Hepatocyte (in vitro differentiated cells): ENCODE measurements at places on chromosomes 16 and 17. TPM values are rescaled to one million over a fixed set of nuclear protein-coding genes. Genes with fewer than 3 reads are reported as not detected.

DNA sequence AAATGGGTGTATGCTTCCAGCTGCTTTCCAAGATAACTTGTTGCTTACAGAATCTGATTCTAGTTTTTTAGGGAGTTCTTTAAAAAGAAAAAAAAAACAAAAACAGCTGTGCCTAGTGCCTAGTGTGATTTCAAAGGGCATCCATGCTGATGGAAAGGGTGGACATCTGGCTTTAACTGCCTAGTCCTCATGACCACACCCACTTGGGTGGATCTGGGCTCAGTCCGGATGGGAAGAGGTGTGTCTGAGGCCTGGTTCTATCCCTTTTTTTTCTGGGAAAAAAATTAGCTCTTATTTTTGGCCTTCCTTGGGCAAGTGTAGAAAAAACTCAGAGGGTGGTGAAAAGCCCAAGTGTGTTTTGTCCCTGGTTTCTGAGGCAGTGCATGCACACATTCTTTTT is 132.3 kb upstream of the CDH11 start:
- H3K27ac ChIP-seq = no peak overlapping the region
- no peak overlapping the region for H3K4me3 ChIP-seq
- no peaks in the 10 kb centered on the region for H3K36me3 ChIP-seq
- no peak for DNase-seq

DNA sequence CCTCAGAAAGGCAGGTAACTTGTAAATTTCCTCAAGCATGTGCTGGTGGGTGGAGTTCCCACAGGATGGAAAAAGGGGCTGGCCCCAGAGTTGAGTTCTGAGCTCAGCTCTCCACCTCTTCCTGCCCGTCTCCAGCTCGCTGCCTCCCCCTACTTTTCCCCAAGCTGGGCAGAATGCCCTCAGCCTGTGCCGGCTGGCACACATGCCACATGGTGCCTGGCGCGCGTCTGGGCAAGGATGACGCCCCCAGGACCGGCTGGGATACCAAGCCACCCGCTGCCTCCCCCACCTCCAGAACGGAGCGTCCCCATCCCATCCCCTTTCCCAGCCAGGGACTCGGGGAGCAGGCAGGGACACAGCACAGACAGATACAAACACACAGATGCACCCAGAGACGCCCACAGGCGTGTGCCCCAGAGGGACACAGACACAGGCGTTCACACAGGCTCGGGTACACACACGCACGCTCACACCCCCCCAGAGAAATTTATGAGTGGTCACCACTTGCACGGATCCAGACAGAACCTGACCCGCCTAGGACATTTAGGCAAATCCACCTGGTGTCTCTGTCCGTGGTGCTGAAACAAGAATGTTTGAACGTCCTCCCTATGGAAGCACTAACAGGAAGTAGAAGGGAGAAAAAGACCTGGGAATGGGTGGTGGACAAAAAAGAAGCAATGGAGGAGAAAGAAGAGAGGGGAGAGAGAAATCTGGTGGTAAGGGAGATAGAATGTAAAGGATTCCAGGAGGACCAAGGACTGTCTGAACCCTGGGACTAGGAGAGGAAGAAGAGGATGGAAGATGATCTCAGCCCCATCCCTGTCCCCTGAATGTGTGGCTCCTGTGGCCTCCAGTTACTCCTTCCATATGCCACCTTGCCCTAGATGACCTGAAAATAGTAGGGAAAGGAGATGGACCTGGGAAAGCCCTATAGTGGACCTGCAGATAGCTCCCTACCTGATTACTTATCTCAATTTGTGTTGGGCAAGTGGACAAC is 15.5 kb downstream of the NEUROD2 start:
- no peak overlapping the region for H3K27ac ChIP-seq
- no peak overlapping the region for H3K4me3 ChIP-seq
- peak; percentile 88 for DNase-seq
- H3K4me1 ChIP-seq = no peaks in the 10 kb centered on the region
- no peaks in the 10 kb centered on the region for H3K36me3 ChIP-seq

DNA sequence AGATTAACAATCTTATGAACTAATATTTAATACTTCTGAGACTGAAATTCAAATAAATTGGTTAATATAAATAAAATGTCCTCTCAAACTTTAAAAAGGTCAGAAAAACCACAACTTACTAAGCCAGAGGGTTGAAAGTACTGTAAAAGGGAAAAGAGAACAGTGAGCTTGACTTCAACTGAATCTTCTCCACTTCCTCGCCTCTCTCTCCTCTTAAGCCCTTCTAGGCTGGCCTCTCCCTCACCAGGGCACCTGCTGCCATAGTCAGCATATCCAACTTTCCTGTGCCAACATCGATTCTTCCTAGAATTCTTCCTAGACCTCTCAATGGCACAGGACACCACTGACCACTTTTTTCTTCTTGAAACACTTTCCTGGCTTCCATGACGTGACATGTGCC is 19.4 kb downstream of the GNA13 start:
- no peak for DNase-seq
- no peaks in the 10 kb centered on the region for H3K27me3 ChIP-seq
- H3K36me3 ChIP-seq = no peaks in the 10 kb centered on the region
- H3K4me3 ChIP-seq = no peak overlapping the region
- peaks cover 10% of the 10 kb centered on the region for H3K4me1 ChIP-seq

GRCh38 chr17:82752371-82753200 is 721 bp downstream of the TBCD start:
- peak overlapping the region; percentile 86 for H3K27ac ChIP-seq
- peak overlapping the region; percentile 66 for H3K4me3 ChIP-seq
- DNase-seq = no peak
- H3K27me3 ChIP-seq = no peaks in the 10 kb centered on the region
- H3K4me1 ChIP-seq = peaks cover 8% of the 10 kb centered on the region

- no peak for DNase-seq
- H3K4me1 ChIP-seq = no peaks in the 10 kb centered on the region
- no peaks in the 10 kb centered on the region for H3K36me3 ChIP-seq
- no peak overlapping the region for H3K4me3 ChIP-seq
- no peaks in the 10 kb centered on the region for H3K27me3 ChIP-seq
Measured at GRCh38 chr17:68228817-68229570, 18.8 kb upstream of the AMZ2 start.

- no peak for DNase-seq
- no peak overlapping the region for H3K27ac ChIP-seq
- no peak overlapping the region for H3K4me3 ChIP-seq
- no peaks in the 10 kb centered on the region for H3K27me3 ChIP-seq
Measured at GRCh38 chr17:75398279-75398678, 7.2 kb downstream of the GRB2 start.

- H3K36me3 ChIP-seq = no peaks in the 10 kb centered on the region
- H3K27ac ChIP-seq = peak overlapping the region; percentile 90
- no peaks in the 10 kb centered on the region for H3K27me3 ChIP-seq
- H3K4me1 ChIP-seq = peaks cover 27% of the 10 kb centered on the region
- DNase-seq = no peak
- no peak overlapping the region for H3K4me3 ChIP-seq
Measured at GRCh38 chr17:55434721-55435120, 13.1 kb upstream of the MMD start.

GRCh38 chr16:79122343-79122742 is 478.2 kb downstream of the MAF start:
- H3K4me3 ChIP-seq = no peak overlapping the region
- H3K27ac ChIP-seq = no peak overlapping the region
- H3K27me3 ChIP-seq = no peaks in the 10 kb centered on the region
- H3K4me1 ChIP-seq = no peaks in the 10 kb centered on the region

DNA sequence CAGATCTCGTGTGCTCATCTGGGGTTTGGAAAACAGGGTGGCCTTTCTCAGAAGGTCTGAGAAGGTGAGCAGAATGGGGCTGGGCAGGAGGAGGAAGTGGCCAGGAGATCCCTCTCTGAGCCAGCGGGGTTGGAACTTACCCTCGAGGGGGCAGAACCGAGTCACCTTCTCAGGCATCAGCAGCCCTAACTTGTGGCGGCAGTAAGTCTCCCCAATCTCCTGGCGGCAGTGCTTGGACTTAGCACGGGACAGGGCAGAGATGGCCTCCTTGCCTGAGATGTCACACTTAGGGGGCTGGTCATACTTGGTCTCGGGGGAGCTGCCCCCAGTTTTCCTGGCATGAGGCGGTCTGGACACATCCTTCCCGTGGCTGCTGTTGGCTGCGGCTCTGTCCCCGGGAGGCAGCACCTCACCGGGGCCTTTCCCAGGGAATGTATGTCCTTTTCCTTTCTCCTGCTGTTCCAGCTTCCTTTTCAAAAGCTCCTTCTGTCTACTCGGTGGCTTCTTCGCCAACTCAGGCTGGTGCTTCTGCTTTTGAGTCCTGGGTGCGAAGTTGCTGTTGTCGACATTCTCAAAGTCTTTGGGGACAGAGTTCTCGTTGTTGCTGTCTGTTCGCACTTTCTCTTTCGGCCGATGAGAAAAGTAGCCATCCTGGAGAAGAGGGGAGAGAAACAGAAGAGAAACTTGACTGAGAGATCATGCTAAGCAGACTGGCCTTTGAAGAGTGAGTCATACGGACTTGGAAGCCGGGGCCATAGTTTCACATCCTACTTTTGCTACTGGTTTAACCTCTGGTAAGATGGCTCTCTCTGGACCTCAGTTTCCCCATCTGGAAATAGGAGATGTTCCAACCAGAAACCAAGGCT is 211.7 kb downstream of the XYLT1 start:
- no peaks in the 10 kb centered on the region for H3K27me3 ChIP-seq
- no peak overlapping the region for H3K27ac ChIP-seq
- H3K4me1 ChIP-seq = no peaks in the 10 kb centered on the region
- no peak overlapping the region for H3K4me3 ChIP-seq
- no peak for DNase-seq
- H3K36me3 ChIP-seq = no peaks in the 10 kb centered on the region

The ACSM3 gene
- total RNA-seq = 26.5 and 46.7 TPM in 2 replicates

The KRT20 gene
- 2.4 and 3.4 TPM in 2 replicates for total RNA-seq

The UTS2R gene
- 0.10 TPM in 1 of 2 replicates, not detected in the other for total RNA-seq

The TTC19 gene
- 31.8 and 42.5 TPM in 2 replicates for total RNA-seq
